ENCODE measurements at places on chromosomes 5 and 9. TPM values are rescaled to one million over a fixed set of nuclear protein-coding genes. Genes with fewer than 3 reads are reported as not detected.

DMRTA1 gene
- 1.9 TPM for total RNA-seq

ZNF883 gene
- not detected for total RNA-seq

SLC46A2 gene
- total RNA-seq, result 17.5 TPM

IL3 gene
- not detected for total RNA-seq

FAM78A gene
- total RNA-seq, result 4.5 TPM

ZDHHC11B gene
- 13.2 TPM for total RNA-seq

CYLC2 gene
- not detected for total RNA-seq

PFN3 gene
- total RNA-seq, result not detected

F2R gene
- total RNA-seq, result 17.0 TPM

DNA sequence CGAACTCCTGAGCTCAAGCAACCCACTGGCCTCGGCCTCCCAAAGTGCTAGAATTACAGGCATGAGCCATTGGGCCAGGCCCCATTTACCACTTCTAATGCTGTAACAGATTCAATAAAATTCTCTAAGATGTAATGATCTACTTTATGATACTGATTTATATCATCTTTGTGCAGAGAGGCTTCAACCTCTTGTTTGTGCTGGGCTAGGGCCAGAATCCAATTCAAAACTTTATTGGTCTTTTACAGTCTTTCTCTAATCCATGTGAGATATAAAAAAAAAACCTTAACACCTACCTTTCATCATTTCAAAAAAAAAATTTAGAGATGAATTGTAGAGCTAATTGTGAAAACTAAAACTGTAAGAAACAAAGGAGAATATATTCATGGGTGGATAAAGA lies 8.2 kb upstream of the BTF3 start:
- DNase-seq, result no peak

DNA sequence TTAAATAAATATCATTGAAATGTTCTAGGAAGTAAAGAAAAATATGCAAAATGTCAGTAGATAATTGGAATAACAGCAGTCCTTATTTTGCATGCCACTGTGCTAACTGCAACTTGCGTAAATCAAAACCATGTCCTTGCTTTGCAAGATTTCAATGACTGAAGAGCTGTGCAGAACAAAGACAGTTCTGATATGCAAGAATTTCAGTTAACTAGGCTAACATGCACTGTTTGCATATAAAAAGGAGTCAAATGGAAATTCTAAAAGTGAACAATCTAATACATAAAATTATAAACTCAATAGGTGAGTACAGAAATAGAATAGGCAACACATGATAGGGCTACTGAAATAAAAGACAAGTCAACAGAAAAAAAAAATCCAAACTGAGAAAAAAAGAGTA lies 1844.6 kb upstream of the NUDT12 start:
- no peak for DNase-seq

DNA sequence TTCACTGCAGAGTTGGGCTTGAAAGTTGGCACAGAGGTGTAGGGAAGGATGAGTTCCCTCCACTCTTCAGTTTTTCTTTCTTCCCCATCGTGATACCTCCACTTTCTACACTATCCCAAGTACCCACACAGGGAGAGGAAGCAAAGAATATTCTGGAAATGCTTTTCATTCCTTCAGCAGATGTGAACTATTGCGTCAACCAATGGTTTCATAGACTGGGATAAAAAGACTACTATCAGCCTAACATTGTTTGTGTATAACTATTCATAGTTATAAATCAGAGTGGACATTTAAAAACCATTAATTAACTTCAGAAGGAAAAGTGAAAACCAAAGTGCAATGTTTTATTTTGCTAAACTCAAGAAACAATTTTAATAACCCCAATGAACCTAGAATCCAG lies 63.6 kb upstream of the MAMDC2 start:
- DNase-seq, result no peak

- DNase-seq, result peak; percentile 86
Observed at GRCh38 chr9:35972093-35972492, 14.1 kb upstream of the OR2S2 start.

- no peak for DNase-seq
Observed at GRCh38 chr5:126419102-126419501, 4.1 kb upstream of the GRAMD2B start.

DNA sequence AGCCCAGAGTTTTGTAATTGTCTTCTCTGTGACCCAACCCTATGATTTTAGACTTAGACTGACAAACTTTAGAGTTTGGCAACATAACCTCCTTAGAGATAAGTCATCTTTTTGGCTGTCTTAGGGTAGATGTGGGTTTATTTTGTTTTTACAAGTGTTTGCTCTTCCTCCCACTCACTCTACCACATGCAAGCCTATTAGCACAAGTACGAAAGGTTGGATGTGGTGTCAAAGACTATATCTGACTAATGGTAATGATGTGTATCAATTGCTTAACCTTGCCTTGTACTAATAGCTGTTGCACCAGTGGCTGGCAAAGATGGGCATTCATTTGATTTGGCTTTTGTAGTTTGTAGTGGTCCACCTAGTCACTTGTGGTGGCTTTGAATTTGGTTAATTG lies 46.5 kb downstream of the SLC25A46 start:
- DNase-seq, result no peak

DNA sequence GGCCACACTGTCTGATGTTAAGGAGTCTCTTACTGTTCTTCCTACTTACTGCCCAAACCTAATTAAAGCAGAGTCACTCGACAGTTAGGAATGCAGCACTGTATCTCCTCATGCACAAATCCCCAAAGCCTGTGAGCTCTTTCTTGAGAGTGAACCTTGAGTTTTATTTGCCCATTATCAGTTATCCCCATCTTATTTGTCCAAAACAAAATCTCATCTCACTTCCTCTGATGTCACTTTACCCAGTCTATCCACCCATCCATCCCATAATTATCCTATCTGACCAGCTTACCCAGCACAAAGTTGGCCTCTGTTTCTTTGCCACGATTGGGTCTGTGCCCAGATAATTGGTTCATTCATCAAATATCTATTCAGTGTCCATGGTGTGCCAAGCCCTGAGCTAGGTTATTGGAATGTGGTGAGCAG lies 250.8 kb downstream of the SLIT3 start:
- DNase-seq, result no peak

DNA sequence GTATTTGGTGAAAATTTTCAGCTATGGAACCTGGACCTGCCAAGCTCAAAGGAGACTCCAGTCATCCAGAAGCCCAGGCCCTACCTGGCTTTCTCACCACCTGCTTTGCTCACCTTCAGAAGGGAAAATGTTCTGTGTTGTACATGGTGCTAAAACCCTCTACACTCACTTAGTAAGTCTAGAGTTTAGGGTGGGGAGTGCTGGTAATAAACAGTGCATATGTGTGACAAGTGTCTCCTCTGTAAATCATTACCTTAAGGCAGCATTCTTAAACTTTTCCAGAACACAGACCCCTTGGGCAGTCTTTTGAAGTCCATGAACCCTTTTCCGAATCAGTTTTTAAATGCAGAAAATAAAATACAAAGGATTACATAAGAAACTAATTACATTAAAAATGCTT lies 248.8 kb upstream of the PIK3R1 start:
- no peak for DNase-seq

DNA sequence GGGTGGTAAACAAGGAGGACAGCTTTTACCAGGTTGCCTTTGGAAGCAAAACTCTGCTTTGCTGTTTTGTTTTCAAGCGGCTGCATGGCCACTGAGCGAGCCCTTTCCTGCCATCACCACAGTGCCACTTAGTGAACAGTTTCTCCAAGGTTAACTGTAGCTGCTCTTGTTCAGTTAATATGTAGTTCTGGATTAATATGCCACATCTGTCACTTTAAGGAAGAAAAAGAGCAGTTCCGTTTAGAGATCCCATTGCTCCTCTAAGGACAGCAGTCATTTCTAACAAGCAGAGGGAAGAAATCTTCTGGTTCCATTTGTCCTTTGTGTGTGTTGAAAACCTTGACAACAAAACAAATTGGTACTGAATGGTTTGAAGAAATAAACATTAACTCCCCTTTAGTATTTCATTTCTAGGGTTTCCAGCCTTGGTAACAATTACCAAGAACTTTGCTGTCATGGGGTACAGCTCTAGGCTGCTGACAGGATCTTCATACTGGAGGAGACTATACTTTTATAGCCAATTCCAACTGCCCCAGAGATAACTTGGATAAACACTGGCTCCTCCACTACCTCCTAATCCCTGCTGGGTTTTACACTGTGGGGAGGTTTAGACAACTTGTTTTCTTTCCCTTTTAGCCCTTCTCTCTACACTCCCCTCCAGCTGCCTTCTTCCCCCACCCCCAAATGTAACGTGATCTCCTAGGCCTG lies 10.3 kb upstream of the ABL1 start:
- DNase-seq, result no peak

DNA sequence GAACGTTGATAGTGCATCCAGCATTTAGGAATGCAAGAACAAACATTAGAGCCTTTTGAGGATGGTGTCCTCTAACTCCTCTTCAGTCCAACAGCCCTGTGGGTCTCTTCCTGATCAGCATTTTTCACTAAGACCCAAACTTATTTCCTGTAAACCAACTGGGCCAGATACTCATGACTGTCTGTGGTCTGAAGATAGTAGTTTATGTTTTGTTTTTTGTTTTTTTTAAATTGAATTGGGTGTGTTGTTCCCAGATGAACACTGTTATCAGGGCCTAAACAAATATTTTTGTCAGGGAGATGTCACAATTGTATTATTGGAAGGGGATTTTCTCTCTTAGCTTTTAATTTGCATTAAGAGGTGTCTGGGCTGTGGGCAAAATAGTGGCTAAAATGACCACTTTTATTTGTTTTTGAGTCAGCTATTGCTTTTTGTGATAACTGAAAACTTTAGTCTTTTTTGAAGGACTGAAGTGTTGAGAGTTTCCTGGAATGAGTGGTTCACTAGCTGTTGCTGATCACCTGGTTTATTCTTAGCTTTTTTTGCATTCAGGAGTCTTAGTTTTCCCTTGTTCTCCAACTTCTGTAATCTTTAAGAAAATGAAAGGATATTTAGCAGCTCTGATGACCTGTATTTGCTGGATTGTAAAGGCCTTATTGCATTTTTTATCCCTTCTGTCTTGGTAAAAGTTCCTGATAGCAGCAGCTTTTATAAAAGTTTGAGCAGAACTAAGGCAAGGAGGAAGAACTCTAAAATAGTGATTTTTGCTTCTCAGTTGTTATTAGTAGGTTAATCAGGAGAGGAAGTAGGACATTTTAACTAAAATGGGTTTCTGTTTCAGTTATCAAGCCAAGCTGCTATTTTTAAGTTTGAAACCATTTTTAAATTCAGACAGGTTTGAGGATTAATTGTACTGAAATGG lies 5.5 kb downstream of the MAN2A1 start:
- no peak for DNase-seq

- DNase-seq, result no peak
Observed at GRCh38 chr9:108444400-108445358, 411.1 kb downstream of the ACTL7B start.

DNA sequence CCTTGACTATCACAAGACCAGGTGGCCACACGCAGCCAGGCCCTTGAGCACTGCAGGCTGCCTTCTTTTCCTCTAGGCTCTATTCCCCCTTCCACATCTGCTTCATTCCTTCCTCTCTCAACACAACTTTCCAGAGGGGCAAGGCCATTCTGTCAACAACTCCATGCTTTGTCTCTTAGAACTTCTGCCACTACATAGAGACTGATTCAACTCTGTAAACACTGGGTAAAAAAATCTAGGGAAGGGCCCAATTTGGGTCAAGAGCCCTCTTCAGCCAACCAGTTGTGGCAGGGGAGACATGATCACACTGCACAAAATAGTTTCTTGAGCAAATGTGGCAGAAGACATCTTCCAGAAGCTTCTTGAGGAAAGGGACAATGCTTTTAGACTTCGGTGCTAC lies 55.6 kb downstream of the ATPSCKMT start:
- DNase-seq, result no peak

DNA sequence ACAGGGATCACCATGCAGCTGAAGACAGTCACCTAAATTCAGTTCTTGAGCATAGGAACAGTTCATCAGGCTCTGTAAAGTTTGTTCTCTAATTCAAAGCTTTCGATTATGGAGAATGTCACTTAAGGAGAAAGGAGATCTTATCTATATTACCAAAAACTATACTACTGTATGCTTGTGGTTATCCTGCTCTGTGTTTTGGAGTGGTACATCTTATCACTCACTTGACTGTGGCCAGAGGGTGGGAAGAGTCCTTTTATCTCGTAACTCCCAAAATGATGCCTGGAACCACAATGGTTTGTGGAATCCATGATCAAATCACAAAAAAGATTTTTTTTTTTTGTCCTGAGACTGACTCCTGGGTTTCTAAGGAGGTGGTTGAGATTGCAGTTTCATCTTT lies 230.7 kb downstream of the COMMD10 start:
- DNase-seq, result no peak

- DNase-seq, result no peak
Observed at GRCh38 chr5:23629396-23629795, 122.0 kb downstream of the PRDM9 start.

- DNase-seq, result no peak
Observed at GRCh38 chr5:90142541-90142940, 267.0 kb downstream of the CETN3 start.

DNA sequence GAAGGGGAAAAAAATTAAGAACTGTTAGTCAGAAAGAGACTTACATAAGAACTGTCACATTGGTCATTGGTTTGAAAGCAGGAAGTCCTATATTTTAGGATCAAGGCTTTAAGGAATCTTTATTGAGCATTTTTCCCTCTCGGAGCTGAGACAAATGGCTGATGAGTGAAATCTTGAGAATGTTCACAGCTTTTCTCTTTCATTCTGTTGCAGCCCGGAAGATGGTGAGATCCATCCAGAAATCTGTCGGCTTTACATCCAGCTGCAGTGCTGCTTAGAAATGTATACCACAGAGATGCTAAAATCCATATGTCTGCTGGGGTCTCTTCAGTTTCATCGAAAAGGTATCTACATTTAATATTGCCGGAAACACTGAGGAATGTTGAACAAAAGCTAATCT lies 69.7 kb downstream of the RGS7BP start:
- DNase-seq, result no peak

DNA sequence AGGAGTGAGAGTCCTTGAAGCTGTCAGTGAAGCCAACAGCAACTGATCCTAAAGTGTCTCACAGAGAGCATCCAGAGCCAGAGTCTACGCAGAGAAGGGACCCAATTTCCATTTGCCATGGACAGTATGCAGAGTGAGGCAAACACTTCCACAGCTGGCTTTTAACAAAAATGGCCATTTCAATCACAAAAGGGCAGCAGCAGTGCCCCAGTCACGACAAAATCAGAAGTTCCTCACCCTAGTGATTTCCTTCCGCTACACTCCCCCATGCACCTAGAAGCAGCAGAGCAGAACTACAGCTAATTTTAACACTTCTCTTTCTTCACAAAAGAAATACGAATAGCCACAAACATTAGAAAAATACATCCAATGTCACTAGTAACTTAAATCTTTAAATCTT lies 27.9 kb downstream of the FBXW11 start:
- DNase-seq, result no peak

DNA sequence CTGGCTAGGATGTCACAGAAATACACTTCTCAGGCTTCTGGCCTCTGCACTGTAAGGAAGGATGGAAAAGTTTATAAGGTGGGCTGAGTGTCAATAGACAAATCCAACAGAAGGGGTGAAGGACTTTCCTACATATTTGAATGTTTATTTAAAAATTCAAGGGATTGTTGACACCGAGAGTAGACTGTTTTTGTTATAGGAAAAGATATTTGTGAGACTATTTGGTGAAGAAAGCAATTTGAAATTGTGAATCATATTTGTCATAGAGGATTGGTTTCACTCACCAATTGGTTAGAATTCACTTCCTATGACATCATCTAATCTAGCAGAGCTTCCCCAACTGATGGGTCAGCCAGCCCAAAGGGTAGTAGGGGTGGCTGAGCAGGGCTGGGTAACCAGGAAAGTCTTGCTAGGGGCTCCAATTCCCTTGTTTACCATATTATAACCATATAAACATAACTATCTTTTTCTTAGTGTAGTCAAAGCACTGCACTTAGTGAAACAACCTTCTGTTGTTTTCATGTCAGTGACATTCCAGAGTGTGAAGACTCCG lies 14.9 kb upstream of the MEGF10 start:
- no peak for DNase-seq

All from upper lobe of left lung (tissue), 6 donors.